ENCODE measurements at places on chromosomes 13 and 19.

DNA sequence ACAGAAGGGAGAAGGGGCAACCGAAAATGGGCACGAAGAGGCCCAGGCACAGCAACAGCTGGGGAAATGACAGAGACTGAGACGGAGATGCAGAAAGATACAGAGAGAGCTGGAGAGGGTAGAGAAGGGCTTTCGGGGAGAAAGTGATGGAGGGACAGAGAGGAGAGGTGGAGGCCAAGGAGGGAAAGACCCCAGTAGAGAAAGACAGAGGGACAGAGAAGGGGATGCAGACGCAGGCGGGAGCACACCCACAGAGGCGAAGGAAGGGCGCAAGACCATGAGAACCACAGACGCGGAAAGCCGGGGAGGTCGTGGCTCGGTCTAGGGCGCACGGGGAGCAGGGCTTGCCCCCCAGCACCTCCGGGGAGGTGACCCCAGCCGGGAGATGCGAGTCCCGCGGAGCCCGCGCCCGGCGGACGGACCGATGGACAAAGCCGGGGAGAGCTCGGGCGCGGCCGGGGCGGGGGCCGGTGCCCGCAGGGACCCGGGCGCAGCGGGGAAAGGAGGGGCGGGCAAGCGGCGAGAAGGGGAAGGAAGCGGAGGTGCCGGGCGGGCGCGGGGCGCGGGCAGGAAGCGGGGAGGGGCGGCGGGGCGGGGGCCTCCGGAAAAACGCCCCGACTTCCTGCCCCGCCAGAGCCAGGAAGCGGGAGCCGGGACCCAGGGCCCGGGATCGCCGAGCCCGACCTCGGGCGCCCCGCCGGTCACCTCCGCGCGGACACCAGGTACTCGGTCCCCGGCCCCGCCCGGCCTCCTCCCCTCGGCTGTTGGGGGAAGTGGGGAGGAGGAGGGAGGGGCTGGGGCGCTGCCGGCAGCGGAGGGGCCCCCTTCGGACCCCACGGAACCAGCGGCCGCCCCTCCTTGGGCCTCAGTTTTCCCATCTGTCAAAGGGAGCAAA lies at the start of gene ARHGEF1:
Gene ARHGEF1 (plus strand): TSS at position 617 of the 895 bp plus-strand sequence. CDS start 4,899 bp downstream, outside the sequence.
- DNase-seq = no peak

DNA sequence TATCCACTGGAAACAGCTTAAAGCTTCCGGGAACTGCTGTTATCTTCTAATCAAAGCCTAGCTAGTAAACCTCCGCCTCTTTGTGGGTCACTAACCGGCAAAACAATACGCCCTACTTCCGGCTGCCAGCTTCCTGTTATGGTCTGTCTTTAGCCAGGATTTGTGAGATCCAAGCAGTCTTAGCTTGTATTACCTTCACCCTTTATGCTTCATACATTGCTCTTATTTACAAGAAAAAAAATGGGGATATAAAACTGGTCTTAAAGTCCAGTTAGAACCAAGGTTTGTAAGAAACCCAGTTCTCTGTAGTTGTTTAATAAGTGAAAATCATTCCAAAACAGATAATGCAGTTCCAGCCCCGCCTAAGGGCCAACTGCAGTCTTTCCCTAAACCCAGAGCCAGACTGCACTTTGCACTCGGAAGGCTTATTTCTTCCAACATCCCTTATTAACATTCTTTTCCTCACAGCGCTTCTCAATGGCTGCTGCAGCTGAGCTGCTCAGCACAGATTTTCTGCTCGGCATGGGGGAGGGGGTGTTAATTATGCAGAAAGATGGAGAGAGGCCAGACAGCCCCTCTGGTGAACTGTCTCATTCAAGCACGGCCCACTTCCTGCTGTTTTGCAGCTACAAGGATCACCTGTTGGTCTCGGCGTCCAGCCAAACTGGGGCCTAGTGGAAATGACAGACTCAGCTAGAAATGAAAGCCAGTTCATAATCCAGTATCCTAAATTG lies 368.4 kb downstream of the KLF12 start:
- DNase-seq = peak; percentile 97

GRCh38 chr19:36577271-36577996 lies 4.3 kb upstream of the ZNF529 start:
- no peak for DNase-seq

DNA sequence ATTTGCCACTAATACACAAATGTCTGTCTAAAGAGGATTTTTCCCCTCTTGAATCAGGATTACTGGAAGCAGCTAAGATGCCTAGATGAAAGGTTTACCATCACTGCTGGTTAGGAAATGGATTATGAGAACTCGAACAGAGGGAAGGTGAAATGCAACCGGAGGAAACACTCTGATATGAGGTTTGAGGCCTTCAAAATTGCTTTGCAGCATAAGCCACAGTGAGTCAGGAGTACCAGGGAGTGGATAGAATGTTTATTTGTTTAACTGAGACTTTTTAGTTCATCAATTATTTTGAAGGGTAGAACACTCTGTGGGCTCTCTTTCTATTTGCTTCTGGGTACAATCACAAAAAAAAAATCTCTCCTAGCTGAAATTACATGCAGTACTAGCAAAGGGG lies 18.1 kb downstream of the CDADC1 start:
- no peak for DNase-seq

DNA sequence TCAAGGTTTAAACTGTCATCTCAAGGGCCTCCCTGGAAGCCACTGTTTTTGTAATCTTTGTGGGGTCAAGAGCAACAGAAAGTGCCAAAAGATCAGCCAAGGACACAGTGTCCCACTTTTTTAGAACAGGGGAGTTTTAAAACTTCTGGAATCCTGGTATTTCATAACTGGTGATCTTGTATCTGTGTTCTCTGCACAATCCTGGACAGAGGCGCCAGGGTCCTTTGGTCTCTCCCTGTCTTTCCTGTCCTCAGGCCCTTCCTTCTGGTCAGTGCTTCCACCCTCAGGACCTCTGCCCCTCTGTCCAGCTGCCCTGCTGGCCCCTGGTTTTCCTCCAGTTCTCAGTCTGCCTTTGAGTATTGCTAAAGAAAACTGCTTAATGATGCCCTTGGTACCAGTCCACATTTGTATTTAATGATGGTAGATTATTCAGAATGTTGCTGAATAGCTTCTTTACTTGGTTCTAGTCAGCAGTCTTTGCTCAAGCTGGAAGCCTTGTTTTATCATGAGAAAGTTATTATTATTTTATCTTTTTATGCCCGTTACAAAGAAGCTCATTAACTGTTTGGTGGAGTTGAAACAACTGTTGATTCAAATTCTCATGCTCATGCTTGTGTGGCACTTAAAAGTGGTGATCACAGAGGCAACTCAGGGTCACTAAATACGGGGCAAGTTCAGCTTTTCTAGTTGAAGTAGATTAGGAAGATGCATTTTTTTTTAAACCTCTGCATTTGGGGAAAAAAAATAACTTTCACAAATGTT lies 47.5 kb downstream of the WASF3 start:
- DNase-seq = no peak

DNA sequence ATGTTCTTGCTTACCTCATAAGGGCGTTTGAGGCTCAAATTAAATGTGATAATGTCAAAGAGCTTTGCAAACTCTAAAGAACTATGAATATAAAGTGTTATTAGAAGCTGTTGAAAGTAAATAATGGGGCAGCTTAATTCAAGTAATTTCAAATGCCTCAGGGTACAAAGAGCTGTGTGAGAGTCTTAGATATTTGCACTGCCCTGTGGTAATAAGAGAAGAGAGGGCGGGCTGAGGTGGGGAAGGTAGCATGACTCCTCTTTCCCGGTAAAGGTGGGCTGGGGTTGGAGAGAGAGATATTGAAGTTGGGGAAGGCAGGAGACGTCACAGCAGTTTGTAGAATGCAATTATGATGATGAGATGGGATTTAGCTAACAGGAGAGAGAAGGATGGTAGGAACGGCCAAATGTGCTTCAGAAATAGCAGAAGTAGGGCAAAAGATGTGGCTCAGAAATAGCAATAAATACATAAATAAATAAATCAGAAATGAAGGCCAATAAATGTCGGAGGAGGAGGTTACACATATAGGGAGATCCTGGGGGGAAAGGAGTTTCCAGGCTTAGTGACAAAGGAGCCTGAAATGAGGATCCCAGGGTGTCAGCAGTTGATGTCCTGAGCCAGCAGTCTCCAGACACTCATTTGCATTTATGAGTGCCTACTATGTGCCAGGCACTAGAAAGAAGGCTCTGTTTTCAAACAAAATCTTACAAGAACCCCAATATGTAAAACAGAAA lies 35.7 kb upstream of the RCBTB2 start:
- DNase-seq = no peak

GRCh38 chr13:47158593-47158992 lies 261.7 kb upstream of the HTR2A start:
- no peak for DNase-seq

- no peak for DNase-seq
Observed at GRCh38 chr13:110330491-110331011, 23.5 kb downstream of the COL4A2 start.

DNA sequence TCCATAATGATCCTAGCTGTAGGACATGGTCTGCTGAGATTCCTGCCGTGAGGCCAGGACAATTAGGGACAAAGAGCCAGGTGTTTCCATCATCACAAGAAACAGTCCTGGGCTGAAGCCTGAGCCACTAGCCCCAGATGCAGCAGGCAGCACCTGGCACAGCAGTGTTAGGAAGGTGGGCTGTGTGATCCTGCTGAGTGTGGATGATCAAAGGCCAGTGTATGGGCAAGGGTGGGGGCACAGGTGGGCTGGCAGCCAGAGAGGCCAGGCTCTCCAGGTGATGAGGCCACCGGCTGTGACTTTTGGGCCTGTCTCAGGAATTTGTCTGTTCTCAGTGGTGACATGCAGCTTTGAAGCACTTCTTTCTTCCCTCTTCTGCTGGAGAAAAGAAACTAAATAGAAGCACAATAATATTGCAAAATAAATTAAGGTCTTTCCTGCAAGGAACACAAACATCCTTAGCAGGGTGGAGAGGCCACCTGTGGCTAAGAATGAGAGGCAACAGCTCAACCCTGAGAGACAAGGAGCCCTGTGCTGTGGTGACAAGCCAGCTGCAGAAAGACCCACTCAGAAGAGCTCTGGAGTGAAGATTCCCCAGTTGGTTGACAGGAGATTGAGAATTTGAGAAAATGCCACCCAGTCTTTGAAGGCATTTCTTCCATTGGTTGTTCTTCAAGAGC lies 127.6 kb downstream of the KATNAL1 start:
- DNase-seq = peak; percentile 85

- no peak for DNase-seq
Observed at GRCh38 chr19:38045554-38046253, 138.7 kb downstream of the SIPA1L3 start.

- no peak for DNase-seq
Observed at GRCh38 chr13:23086968-23087623, 93.7 kb upstream of the SGCG start.

DNA sequence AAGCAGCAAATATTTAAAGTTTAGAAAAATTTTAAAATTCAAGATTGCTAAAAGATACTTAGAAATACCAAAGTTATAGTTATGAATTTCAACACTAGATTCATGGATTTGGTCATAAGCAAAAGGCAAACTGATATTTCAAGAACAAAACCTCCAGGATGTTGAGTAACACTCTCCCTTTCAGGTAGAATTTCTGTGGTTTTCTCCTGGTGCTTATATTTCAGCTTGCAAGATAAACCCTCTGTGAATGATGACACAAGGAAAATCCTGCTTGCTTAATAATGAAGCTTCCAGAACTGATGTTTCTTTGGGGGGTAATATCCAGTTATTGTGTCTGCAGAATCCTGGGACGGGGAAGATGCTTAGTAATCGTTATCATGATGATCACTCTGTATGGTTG lies 320.3 kb upstream of the EDNRB start:
- no peak for DNase-seq

GRCh38 chr19:20051841-20052768 lies 12.8 kb upstream of the ZNF682 start:
- DNase-seq = peak; percentile 82

- no peak for DNase-seq
Observed at GRCh38 chr13:53513226-53513625, 484.6 kb downstream of the OLFM4 start.

- DNase-seq = peak; percentile 81
Observed at GRCh38 chr19:6459262-6460098, at the start of gene SLC25A23. TSS of gene SLC25A23 (minus strand) at chr19:6459792. CDS start at chr19:6459628, 164 bp downstream.

- peak; percentile 86 for DNase-seq
Observed at GRCh38 chr13:31846182-31846938, 107.0 kb downstream of the RXFP2 start.

DNA sequence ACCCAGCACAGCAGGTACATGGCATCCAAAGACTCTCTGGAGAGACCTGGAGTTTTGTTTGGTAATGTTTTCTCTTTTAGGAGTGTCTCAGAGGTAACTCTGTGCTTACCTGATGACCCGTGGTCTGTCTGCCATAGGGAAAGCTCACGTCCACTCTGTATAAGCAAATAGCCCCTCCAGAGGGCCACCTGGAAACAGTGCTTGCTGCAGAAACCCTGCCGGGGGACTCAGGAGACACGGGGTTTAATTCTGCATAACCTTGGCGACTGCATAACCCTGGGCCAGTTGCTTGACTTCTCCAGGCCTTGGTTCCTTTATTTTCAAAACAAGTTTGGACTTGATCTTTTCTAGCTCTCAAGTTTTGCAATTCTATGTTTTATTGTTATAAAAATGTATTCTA lies 187.2 kb upstream of the SOX1 start:
- no peak for DNase-seq

DNA sequence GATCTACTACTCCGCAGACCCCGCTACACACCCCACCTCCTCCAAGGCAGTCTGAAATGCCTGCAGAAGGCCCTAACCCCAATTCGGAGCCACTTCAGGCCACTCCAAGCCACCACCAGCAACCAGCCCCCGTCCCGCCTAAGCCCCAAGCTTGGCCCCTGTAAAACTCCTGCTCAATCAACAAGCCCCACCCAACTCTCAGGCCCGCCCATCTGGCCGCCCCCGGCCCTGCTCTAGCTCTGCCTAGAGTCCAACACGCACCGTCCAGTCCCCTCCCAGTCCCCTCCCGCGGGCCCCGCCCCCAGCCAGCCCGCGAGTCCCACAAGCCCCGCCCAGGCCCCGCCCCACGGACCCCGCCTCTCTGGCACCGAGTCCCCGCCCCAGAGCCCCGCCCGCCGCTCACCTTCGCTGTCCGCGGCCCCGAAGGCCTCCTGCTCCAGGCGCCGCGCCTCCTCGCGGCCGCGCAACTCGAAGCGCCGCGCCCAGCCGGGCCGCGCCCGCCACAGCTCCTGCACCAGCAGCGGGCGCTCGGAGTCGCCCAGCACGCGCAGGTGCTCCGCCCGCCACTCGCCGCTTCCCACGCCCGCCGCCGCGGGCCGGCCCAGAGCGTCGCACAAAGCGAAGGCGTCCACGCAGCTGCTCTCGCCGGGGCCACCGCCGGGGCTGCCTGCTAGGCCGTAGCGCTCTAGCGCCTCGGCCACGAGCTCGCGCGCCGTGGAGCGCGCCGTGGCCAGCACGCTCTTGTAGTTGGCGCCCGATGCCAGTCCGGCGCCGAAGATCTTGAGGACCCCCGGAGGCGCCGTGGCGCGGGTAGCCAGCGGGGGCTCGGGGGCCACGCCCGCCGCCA lies 1.6 kb downstream of the RASIP1 start:
- DNase-seq = peak; percentile 90

DNA sequence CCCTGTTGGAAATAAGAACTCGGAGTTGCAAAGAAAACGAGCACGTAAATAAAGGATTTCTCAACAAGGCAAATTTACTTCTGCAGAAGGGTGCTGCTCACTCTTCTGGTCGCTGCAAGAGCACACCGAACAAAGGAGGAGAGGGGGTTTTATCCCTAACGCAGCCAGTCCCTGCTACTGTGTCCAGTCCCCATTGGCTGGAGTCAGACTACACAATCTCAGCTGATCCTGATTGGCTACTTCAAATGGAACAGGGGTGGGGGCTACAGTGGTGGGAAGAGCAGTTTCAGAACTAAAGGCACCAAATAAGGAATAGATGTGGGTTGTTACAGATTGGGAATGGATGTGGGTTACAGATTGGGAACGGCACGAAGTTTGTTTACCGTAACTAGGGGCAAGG lies 63.9 kb upstream of the MCF2L start:
- no peak for DNase-seq

Measured in NCI-H345 (cell line).